AG09309 (cell line): ENCODE measurements at places on chromosomes 5 and 9.

- DNase-seq: peak; percentile 11
Measured at GRCh38 chr9:104682642-104683041, 11.7 kb upstream of the OR13D1 start.

DNA sequence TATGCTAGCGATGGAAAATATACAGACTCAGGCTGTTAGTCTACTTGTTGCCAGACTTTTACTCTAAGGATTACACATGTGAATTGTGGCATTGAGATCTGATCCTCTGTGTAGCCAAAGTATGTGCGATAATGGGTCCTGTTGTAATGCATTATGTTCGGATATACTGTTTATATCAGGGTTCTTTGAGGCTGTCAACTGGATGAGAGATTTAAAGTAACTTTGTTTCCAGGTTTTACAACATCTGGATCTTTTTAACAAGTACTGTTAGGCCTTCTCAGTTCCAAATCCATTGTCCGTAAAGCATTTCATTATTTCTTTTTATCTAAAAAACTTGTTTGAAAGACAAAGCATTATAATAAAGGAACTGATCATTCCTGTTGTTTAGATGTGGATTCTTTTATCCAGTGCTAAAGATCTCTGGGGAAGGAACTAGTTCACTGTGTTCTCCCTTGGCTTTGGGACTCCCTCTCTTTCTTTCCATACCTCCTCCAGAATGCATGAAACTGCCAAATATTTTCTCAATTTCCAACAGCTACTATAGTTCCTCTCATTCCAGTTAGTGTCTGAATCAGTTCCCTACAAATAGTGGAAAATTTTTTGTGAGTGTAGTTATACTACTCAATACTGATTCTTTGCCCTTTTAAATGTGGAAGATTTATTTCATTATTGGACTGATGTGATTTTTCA lies 68.8 kb downstream of the HACD4 start:
- no peak for DNase-seq

DNA sequence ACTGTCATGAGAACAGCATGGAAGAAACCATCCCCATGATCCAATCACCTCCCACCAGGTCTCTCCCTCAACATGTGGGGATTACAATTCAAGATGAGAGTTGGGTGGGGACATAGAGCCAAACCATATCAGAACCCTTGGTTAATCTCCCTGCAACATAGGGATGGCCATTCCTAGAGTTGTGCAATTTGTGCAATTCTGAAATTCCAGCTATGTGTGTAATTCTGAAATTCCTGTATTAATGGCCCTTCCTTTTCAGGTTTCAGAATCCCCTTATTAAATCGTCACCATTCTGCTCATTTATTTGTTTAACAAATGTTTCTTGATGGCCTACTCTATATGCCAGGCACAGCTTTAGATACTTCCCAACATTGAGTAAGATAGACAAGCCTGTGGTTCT lies 282.6 kb downstream of the SMARCA2 start:
- no peak for DNase-seq

GRCh38 chr5:78920604-78921003 lies 64.5 kb downstream of the ARSB start:
- no peak for DNase-seq

DNA sequence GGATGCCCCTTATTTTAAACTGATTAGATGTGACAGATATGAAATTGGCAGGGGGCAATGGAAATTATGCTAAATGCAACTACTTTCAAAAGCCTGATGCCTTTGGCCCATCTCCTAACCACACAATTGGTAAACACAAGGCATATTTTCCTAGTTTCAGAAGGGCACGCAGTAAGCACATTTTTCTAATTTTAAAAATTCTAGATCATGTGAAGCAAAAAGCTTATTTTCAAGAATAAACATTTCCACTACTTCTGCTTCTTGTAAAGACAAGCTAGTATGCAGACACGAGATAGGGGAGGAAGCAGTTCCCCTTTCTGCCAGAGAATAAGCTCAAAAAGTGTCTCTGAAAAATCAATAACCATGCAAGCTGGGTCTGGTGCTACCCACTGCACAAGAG lies 67.7 kb downstream of the ABCA1 start:
- DNase-seq: no peak

- DNase-seq: peak; percentile 57
Measured at GRCh38 chr5:57411982-57412381, 70.6 kb downstream of the ACTBL2 start.

DNA sequence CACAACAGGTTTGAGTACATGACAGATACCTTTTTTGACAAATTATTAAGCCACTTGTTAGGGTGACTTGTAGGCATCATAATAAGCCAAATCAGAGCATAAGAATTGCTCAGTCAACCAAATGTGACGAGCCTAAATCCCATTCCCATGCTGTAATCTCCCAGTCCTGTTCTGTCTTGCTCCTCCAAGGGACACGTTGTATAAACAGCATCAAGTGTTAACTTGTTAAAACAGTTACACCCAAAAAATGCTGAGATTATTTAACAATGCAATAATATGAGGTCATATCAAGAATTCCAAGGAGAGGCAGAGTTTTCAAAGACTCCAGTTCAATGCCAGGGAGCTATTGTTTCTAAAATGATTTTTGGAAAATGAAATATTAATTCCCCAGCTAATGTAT lies 76.2 kb downstream of the SH3TC2 start:
- DNase-seq: no peak

DNA sequence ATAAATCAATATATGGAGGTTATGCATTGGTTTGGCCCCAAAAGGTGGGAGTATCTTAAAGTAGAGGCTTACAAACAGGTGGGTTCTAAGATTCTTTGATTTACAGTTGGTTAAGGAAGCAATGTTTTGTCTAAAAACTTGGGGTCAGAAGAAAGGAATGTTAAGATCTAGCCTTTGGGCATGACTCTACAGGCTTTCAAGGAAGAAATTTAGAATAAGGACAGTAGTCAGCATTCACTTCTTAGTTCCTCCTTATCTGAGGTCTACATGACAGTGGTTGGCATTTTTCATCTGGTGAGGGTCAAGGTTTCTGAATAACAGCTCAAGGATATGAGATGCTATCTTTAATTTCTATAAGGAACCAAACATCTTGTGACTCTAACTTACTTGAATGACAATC lies 122.8 kb downstream of the CAMK4 start:
- DNase-seq: no peak

DNA sequence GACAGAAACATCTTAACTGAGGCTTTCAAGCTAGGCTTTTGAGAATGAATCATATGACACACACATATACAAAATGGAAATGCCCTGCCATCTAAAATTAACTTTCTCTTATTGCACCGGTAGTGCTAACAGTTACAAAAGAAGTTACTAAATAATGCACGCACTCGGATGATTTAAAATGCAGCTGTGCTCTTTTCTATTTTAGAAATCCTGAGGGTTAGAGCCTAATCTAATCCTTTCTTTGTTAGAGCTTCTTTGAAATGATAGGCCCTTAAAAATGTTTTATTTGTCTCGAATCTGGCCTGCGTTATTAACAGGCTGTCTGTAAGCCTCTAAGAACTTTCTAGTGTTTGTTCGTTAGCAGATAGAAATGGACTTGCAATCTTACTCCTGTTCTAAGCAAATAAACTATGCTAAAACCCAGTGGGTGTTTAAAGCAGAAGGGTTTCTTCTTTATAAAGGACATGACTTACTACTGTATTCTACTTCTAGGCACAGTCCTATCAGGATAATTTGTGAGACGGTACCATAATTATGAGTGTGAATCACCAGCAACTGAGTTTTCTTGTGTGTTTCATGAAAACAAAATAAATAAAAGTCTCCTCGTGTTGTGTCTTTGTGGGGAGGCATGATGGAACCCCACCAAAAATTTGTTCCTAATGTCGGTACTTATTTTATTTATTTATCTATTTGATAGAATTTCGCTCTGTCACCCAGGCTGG lies 69.2 kb upstream of the MYO10 start:
- DNase-seq: no peak

- no peak for DNase-seq
Measured at GRCh38 chr9:13750061-13750460, 470.6 kb upstream of the MPDZ start.

DNA sequence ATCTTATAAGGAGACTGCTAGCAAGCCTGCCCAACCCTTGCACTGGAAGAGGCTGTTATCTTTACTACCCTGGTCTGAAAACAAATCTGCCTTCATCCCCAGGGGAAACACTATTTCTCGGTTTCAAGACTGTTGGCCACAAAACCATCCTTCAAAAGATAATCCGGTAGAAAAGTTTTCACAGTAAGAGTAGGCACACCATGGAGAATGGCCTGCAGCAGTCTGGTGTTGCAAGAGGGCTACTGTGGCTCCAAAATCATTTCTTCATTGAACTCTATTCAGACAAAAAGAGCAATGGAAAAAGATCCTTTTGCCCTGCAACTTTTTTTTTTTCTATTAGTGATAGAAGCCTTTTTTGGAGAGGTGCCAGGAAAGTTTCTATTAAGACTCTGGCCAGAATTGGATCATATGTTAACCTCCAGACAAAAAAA lies 163.9 kb downstream of the ARHGEF28 start:
- no peak for DNase-seq

DNA sequence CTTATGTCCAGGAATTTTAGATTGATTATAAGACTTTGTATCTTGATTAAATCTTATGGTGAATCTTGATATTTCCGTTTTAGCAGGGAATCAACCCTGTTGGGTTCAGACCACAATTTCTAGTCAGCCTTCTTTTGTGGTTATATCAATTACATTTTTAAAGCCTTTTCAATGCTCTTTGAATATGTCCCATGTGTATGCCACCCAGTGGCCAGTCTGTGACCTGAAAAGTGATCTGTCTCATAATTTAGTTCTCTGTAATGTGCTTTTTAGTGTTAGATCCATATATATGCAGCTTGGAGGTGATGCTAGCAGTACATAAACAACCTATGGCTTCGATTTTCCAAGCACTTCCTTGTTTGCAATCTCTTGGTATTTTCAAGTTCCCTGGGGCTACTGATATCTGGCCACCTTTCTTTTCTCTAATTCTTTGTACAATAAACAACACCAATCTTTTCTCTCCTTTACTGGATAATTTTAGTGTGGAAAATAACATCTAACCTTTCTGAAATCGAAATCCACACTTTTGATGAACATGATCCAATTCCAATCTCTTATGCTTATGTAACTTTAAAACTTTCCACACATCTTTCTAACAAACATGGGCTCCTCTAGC lies 28.8 kb downstream of the PDE8B start:
- DNase-seq: no peak

DNA sequence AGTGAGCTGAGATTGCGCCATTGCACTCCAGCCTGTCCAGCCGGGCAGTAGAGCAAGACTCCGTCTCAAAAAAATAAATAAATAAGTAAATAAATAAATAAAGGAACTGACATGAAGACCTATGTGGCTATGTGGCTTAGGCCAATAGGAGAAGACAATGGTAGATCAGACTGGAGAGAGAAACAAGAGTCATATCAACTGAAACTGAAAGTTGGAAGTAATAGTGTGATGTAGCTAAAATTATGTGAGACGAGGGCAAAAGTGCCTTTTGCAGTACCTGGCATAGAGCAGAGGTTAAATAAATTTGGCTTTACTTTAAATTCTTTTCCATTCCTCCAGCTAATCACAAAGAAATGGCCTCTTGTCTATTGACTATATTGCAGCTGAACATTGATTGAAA lies 7.3 kb downstream of the FBP2 start:
- no peak for DNase-seq

- DNase-seq: no peak
Measured at GRCh38 chr5:122420091-122420490, 108.1 kb downstream of the SNCAIP start.
